NCI-H187 (cell line): ENCODE measurements at places on chromosomes 3 and 15.

GRCh38 chr3:162602619-162603018, 1106.0 kb downstream of the OTOL1 start:
- DNase-seq, result no peak

DNA sequence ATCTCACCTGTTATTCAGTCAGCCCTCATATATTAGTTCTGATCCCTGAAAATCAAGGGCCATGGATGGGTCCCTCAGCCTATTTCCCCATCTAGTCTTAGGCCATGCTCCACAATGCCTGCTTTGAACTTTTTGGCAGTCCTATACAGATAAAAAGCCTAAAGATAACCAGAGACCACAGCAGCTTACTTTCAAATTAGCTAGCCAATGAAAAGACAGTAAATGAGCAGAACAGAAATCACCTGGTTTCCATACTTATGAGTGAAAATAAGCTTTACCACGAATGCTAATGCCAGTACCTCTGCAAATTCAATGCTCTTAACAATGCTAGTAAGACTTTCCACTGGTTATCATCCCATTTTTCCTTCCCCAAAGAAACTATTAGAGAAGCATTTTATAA, 141.6 kb upstream of the SPRED1 start:
- no peak for DNase-seq

GRCh38 chr3:164023480-164023879, 1054.8 kb downstream of the SI start:
- DNase-seq, result no peak

DNA sequence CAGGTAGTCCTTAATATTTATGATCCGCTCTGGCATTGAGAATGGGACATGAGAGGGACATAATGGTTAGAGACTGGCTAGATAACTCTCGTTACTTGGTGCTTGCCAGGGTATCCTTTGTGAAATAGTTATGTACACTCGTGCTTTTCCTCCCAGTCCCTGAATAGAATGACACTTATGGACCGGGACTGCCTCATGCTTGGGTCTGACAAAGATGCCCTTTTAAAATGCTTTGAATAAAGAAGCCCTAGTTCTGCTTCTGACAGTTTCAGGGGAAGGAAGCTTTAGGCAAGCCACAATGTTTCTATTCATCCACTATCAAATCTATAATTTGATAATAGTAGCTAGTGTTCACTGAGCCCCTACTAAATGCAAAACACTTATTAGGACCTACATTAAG, 29.4 kb downstream of the POLR2M start:
- DNase-seq, result no peak

DNA sequence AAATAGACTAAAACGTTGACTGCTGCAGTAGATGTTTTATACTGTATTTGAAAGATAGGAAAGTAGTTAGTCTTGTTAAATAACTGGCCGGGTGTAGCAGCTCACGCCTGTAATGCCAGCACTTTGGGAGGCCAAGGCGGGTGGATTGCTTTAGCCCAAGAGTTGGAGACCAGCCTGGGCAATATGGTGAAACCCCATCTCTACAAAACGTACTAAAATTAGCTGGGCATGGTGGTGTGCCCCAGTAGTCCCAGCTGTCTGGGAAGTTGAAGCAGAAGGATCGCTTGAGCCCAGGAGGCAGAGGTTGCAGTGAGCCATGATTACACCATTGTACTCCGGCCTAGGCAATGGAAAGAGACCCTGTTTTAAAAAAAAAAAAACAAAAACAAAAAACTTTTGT, 60.5 kb upstream of the ULK4 start:
- DNase-seq, result no peak

DNA sequence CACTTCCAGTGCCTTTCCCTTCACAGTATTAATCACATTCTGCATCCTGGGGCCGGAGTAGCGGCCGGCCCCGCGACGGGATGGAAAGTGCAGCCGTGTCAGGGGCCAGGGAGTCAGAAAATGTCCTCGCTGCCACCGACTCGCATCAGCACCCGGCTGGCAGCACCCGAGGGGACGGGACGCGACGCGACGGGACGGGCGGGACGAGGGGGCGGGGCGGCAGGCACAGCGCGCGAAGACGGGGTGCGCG, 353 bp downstream of the ATG3 start:
- no peak for DNase-seq

- DNase-seq, result no peak
Observed at GRCh38 chr15:27137127-27137526, 166.1 kb downstream of the GABRG3 start.

- DNase-seq, result no peak
Observed at GRCh38 chr15:28955160-28955992, 69.6 kb downstream of the APBA2 start.

DNA sequence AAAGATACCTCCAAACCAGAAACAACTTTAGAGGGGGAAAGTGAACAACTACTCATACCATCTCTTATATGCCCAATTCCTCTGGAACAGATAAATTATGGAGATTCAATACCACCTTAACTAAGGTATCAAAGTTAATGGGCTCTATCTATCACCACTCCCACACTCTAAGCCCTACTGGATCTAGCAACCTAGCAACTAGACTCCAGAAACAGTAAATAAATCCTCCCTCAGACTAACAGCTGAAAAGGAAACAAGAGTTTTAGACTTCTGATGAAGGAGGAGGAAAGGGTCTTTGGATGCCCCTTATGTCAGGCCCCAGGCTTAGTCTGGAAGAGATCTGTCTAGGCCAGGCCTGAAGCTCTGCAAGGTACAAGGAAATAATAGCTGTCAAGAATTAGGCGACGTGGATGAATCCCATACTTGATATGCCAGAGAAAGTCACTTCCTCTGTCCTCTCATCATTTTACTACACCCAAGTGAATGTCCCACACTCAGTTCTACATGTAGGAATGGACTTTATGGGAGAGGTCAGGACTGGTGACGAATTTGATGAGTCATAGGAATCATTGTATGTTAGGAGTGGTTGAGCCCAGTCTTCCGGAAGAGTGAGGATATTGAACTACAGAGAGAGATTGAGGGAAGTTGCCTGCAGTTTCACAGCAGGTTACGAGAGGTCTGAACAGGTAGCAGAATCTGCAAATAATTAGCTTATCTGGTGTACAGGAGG, 113.8 kb downstream of the AKAP13 start:
- DNase-seq, result no peak

DNA sequence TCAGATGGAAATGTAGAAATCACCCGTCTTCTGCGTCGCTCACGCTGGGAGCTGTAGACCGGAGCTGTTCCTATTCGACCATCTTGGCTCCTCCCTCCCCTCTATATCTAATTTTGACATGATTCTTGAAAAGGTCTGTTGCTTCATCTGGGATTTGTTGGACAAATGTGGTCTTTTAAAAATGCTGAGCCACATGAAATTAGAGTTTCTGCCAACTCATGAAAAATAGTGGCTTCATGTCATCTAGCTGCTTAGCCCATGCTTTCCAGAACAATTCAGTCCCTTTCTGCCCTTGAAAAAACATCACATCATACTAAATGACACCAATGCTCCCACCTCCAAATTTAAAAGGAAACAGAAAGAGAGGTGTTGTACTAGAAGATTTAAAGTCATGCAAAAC, 148.6 kb upstream of the EIF1B start:
- DNase-seq, result no peak

DNA sequence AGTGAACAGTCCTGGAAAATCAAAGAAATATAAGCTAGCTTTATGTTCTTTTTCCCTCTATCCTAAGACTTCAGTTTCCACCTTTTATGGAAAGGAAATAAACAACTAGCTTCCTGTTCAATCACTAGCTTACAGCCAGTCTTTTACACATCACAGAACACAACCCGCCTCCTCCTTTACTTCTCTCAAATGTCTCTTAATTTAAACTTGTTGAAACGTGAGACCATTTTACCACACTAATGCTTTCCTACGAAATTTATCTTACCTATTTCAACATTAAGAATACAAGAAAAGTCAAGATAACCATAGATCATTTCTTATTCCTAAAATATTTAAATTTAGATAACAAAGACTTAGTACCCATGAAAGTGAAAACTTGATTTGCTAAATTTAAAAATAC, 6.2 kb downstream of the PRTG start:
- no peak for DNase-seq

- no peak for DNase-seq
Observed at GRCh38 chr15:91627473-91628278, 225.8 kb upstream of the SLCO3A1 start.

DNA sequence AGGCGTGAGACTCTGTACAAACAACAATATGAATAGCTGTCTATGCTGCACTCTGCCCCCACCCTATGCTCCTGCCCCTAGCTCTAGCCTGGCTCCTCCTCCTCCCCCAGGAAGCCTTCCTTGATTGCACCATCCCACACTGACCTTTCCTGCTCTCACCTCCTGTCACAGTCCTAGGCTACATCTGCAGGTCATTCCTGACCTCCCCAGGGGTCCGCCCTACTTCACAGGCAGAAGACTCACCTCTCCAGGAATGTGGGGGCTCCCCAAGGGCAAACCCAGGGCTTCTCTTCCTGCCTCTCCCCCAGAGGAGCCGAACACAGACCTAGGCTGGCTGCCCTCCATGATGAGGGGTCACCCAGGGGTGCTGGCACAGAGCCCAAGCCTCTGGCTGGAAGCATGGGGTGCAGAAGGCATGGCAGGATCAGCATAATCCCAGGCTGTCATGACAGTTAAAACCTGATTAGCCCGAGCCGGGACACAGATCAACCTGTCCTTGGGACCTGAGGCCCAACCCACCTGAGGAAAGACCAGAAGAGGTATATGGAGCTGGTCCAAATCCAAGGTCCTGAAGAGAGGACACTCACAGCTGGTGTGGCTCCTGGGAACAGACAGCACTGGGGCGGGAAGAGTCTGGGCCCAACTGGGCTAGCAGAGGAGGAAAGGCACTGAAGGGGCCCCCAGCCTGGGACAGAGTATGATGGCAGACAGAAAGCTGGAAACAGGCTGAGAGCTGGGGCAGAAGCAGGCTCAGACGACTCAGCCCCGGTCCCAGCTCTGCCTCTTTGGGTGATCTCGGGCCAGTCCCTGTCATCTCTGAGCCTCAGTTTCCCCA, 5.9 kb downstream of the SEMA7A start:
- no peak for DNase-seq

GRCh38 chr15:99502182-99502581, 63.6 kb upstream of the MEF2A start:
- DNase-seq, result no peak

DNA sequence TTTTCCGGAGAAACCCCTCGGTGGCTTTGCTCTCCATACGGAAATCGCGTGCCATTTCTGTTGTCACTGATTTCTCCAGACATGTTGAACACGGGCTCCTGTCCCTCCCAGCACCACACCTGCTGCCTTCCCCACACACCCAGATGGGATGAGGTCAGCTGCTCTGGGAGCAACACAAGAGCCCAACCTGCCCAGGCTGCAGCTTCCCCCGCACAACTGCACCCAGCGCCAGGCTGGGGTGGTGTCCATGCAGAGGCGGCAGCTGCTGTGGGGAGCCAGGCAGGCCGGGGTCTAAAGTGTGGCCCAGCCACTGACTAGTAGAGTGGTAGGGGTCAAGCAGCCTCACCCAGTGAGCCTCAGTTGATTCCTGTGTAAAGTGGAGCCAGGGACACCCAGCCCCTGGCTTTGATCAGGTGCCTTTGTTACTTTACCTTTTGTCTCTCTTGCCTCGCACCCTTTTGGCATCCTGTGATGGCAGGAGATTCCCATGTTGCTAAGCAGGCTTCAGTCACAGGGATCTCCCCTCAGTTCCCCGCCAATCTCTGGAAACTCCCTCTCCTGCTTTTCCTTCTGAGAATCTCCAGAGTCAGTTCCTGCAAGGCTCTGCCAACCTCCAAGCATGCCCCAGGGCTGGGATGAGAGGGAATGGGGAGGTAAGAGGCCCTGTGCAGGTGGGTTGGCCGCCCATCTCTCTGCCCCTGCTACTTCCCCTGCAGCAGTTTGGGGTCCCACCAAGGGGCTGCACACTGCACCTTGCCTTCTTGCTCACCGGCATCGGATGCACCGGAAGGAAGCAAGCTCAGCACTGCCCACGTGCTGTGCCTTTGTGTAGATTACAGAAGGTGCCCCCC, 91.8 kb upstream of the ALDH1A3 start:
- DNase-seq, result no peak

DNA sequence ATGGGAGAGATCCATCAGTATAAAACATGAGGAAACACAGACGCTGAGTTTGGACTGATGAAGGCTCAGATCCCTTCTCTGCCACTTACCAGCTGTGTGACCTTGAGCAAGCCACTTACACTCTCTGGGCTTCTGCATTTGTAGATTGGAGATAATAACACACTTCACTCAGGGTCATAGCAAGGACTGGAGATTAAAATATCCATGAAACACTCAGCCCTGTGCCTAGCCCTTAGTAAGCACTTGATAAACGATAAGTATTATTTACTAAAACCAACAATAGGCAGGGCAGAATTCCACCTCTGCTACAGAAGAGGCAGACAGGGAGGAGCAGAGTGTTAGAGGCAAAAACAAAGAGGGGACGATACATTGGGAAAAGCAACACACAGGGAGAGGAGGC, 420.5 kb upstream of the WNT5A start:
- DNase-seq, result no peak

DNA sequence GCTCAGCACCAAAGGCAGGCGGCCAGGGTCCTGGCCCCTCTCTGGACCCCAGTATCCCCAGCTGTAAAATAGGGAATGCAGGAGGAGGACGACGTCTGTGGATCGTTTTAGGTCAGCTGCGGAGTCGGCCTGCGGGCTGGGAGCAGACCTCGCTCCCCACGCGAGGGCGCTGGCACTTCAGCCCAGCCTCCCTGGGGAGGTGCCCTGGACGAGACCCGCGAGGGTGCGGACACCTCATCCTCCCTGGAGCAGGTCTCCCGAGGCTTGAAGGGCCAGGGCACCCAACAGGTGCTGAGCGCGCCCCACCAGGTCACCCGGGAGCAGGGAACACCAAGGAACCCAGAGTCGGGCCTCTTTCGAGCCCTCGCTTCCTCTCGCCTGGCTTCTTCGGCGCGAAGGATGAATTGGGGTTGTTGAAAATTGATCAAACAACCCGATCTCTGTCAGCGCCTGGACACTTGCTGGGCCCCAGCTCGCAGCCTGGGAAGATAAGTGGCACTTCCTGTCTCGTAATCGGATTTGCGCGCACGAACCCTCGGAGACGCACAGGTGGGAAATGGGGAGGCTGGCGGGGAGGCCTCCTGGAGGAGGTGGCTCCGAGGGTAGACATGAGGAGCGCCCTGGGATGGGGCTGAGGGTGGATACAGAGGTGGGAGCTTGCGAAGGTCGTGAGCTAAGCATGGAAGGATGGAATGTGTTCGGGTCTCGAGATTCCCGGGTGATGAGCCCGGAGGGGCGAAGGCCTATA, 588 bp upstream of the VIPR1 start:
- DNase-seq, result no peak

DNA sequence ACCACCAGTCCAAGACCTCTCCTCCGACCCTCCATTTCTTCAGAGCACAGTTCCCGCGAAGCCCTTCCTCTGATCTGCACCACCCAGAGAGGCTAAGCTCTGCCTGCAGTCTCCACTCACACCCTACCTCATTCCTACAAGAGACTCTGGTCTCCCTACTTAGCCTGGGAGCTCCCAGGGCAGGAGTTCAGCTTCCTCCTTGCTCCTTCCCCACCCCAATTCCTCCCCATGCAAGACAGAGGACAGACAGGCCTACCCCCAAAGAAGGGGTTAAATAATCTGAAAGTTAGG, 12.6 kb upstream of the VIPR1 start:
- no peak for DNase-seq

DNA sequence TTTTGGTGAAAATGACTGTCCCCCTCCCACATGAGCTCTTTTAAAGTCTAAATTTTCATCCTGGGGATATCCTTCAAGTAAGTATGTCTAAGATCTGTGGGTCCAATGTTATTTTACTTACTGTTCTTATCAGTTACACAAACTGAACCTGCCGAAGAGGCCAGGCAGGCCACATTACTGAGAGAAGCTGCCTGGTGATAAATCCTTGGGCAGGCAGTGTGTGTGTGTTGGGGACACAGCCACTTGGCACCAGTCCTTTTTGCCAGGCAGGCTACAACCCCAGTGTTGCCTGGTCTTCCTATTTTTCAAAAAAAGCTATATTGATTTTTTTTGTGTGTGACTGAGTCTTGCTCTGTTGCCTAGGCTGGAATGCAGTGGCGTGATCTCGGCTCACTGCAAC, 50.6 kb upstream of the RASA2 start:
- DNase-seq, result no peak
